ENCODE measurements at places on chromosomes 2 and 18. TPM values are rescaled to one million over a fixed set of nuclear protein-coding genes. Genes with fewer than 3 reads are reported as not detected.

ENOSF1 gene
- 28.8 TPM for polyA plus RNA-seq

FIGN gene
- polyA plus RNA-seq: 2.0 TPM

ALPP gene
- not detected for polyA plus RNA-seq

DCC gene
- polyA plus RNA-seq: 0.09 TPM

TMEM18 gene
- 52.3 TPM for polyA plus RNA-seq

TUBA4B gene
- polyA plus RNA-seq: 0.20 TPM

CD302 gene
- polyA plus RNA-seq: 13.5 TPM

CHN1 gene
- polyA plus RNA-seq: 12.1 TPM

MAL gene
- 2.5 TPM for polyA plus RNA-seq

B3GNT2 gene
- 7.4 TPM for polyA plus RNA-seq

BZW1 gene
- 105 TPM for polyA plus RNA-seq

RUFY4 gene
- polyA plus RNA-seq: 0.16 TPM
